ENCODE measurements at places on chromosomes 3 and 15.
A peak's percentile ranks its signal among the peaks of the same experiment; 100 is the strongest.

- no peak for DNase-seq
Measured at GRCh38 chr15:49190586-49190985, 20.5 kb downstream of the GALK2 start.

DNA sequence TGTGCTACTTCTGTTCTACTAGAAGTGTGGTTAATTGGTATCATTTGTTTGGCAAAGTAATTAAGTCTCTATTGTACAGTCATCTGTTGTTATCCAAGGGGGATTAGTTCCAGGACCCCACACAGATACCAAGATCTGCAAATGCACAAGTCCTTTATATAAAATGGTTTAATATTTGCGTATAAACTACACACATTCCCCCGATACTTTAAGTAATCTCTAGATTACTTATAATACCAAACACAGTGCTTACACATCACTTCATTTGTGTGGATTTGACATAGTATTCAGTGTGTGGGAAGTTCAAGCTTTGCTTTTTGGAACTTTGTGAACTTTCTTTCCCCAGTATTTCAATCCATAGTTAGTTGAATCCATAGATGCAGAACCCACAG, 50.5 kb upstream of the ABI3BP start:
- no peak for DNase-seq

GRCh38 chr15:95911570-95912279, 418.8 kb upstream of the NR2F2 start:
- DNase-seq = no peak

GRCh38 chr3:170511371-170511770, 74.5 kb downstream of the SLC7A14 start:
- no peak for DNase-seq

DNA sequence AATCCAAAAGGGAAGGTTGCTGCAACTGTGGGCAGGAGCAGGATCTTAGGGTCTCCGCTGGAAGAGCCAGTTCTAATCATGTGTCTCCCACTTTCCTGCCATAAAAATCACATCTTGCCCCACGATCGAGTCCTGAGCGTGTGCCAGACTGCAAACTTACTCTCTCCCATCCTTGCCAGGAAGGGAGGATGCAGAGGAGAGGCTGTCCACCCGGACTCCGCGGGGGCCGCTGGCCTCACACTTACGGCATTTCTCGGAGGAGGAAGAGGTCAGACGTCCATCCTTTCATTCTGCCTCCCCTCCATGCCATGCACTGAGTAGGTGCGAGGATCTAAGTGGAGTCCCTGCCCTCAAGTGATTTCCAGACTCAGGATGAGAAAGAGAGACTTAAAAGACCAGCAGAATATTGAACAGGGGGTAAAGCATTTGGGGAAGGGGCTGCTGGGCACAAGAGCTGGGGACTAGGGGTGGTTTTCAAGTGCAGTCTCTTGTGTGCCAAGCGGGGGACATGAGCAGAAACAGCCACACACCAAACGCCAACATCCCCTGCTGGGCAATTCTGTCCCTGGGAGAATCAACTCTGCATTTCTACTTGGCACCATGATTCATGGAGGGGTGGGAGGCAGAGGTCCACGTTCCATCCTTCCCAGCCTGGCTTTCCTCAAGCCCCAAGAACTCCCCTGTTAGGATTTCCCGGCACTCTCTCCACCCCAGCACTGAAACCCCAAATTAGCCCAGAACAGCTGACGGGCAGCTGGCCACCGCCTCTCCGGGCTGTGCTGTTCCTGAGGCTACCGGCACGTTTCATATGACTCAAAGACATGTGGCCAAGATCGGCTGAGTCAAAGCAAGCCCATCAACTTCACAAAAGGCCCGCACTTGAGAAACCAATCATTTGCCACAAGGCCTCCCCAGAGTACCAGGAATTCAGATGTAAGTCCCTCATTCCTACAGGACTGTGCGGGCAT, 11.6 kb downstream of the OXTR start:
- DNase-seq = no peak

- no peak for DNase-seq
Measured at GRCh38 chr3:155528579-155528978, 216.3 kb downstream of the PLCH1 start.

DNA sequence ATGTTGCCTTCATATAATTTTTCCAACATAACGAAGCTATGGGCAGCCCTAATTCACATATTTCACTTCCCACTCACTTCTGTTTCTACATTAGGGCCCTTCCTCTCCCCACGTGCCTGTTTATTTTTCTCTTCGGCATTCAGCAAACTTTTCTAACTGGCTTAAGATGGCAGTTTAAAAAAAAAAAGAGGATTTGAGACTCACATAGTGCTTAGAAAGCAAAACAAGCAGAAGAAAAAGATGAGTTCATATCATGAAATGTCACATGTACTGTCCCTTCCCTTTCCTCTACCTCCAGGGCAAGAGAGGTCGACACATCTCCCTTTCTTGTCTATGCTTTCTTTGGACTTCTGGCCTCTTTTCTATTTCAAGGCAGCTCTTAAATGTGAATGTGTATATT, 30.6 kb downstream of the SLC49A4 start:
- no peak for DNase-seq

- DNase-seq = no peak
Measured at GRCh38 chr3:8712045-8712907, 21.3 kb upstream of the CAV3 start.

DNA sequence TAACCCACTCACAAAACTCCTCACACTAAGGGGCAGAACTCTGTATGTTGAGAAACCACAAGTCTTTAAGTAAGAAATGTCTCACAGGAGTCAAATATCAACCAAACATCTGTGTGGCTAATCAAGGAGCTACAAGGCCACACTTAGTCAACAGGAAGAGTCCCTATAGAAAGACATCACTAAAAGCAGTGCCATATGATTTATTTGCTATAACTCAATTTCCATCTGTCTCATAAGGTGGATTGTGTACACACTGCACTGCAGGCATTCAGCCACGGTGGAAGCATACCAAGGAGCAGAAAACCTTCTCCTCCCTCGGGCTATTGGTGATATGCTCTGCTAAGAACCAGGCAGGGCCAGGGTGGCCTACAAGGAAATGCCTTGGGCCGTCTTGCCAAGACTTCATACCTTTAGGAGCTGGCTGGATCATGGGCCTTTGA, 197.6 kb upstream of the CFAP20DC start:
- no peak for DNase-seq

- DNase-seq = no peak
Measured at GRCh38 chr15:64635499-64636495, 139.6 kb downstream of the RBPMS2 start.

DNA sequence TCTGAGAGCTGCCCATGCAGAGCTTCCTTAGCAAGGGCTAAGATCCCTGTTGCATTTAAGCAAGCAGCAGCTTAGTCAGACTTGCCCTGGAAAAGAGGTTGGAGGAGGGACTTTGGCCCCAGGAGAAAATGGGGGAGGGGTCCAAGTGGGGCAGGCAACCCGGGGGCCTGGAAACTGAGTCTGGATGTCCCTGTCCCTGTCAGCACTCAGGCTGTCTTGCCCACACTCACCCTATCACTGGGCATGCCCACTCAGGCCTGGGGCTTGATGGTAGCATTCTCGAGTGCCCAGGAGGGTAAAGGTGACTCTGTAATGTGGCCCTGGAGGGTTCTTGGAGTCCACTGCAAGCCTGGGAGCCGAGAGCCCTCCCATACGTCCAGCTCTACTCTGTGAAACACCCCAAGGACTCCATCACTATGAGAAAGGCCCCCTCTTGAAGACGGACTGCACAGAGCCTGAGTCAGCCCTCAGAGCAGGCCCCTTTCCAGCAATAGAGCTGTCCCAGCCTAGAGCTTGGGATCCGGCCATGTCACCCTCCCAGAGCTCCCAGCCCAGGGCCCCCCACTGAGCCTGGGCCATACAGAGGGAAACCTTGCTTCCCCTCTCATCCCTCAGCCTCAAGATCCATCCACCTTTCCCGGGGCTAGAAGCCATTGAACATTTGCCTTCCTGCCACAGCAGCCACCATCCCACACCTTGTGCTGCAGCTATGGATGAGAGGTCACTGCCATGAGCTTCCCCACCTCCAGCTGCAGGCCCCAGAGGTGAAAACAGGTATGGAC, 13.4 kb downstream of the MYL3 start:
- peak; percentile 15 for DNase-seq

GRCh38 chr15:47551546-47551945, 165.8 kb upstream of the SEMA6D start:
- no peak for DNase-seq

DNA sequence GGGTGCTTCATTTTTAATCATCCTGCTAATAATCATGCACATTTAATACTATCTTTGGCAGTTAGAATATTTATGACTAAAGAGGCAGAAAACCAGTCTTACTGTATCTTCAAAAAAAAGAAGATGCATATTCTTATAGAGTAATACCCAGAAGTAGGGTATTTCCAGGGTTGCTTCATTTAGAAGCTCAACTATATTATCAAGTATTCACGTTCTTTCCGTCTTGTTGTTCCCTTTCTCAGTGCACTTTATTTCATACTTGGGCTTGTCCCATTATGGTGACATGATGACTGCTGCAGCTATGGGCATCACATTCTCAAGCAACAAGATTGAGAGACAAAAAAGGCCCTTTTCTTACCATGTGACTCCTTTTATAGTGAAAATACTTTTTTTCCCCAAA, 96.8 kb upstream of the ASB14 start:
- no peak for DNase-seq

GRCh38 chr15:48102167-48102566, 18.6 kb upstream of the SLC24A5 start:
- no peak for DNase-seq

DNA sequence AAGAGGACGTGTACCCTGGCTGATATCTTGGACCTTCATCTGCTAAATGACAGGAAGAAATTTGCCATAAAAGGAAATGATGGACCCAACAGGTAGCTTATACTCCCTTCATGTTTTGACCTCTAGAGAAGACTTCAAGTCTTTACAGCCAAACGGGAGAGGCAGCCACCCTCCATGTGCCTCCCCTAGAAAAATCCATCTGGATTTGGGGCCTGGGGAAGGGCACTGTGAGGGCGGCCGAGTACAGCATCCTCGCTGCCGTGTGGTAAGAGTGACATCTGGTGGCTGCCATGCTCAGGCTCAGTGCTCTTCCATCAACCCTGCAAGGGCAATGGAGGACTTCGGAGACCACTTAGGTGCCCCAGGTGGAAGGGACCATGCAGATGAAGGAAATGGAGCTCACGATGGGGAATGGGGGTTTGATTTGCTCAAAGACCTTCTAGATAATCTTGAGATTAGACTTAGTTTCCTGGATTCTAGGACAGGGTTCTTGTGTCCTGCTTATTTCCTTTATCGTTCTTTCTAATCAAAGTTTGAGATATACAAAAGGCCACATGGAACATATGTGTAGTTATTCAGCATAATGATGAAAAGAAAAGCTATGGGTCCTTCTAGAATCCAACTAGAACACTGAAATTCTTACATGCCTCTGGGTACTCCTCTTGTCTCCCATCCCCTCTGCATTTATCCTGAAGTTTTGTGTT, 44.4 kb downstream of the AQP9 start:
- peak; percentile 46 for DNase-seq

DNA sequence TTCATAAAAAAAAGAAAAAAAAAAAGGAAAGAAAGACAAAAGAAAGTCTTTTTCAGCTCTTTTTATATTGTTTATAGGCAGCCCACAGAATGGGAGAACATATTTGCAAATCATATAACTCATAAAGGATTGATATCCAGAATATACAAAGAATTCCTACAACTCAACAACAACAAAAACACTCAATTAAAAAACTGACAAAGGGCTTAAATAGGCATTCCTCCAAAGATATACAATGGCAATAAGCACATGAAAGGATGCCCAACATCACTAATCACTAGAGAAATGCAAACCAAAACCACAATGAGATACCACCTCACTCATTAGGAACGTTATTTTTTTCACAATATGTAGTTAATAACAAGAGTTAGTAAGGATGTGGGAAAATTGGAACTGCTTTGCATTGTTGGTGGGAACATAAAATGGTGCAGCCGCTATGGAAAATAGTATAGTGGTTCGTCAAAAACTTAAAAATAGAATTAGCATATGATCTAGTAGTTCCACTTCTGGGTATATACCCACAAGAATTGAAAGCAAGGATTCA, 54.2 kb upstream of the CMTM8 start:
- DNase-seq = no peak

GRCh38 chr15:63596676-63597037, 530 bp upstream of the FBXL22 start:
- no peak for DNase-seq

GRCh38 chr3:47464588-47464987, 11.2 kb downstream of the SCAP start:
- DNase-seq = no peak

DNA sequence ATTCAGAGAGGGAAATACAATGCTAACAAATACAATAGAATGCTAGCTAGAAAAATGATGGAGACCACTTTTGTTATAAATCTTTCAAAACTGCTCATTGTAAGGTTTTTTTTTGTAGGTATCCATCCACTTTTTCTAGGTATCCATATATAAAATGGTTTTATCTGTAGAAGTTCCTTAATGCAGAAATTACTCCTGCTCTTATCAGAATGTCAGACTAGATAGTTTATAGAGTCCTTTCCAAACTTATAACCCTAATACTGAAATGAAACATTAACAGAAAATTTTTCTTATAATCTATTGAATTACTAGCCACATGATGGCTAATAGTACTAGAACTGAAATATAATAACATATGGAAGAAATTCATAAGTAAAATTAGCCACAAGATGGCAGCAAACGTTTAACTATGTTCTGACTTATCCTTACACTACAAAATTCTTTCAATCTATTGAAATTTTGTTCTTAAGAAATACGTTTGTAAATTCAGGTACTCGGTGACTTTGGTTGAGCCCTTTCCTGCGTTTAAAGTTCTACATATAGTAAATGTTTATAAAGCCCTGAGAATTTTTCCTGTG, 58.5 kb downstream of the ECT2 start:
- no peak for DNase-seq

DNA sequence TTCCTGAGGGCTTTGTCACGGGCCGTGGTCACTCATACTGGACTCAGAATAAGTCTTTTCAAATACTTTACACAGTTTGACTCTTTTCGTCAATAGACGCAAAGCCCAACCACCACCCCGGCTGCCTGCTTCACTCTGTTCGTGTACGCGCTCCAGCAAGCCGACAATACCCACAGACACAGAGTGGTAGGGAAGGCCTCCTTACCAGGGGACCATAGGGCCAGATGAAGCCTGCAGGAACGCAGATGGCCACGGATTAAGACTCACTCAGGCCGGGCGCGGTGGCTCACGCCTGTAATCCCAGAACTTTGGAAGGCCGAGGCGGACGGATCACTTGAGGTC, 29.7 kb downstream of the EFCAB12 start:
- peak; percentile 40 for DNase-seq

DNA sequence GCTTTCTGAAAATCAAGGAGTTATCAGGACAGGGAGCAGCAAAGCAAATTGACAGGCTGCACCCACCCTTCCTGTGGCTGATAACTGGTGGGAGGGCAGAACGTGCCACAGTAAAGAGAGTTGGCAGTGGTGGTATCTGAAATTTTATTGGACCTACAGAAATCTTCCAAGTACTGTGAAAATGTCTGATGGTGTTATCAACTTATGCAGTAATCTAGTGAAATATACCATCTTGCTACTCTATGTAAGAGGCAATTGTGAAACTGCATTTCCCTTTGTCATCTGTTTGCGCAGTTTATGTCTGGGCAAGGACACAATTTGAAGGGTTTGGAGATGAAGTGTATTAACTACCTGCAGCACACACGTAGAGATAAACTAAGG, 1.5 kb downstream of the PLCL2 start:
- peak; percentile 56 for DNase-seq

- DNase-seq = no peak
Measured at GRCh38 chr3:153567011-153567410, 405.0 kb downstream of the RAP2B start.

- peak; percentile 66 for DNase-seq
Measured at GRCh38 chr3:71583566-71584393, at the start of gene FOXP1. TSS of gene FOXP1 (minus strand) at chr3:71583728. CDS start at chr3:71198381, 385,347 bp downstream.

All from activated naive CD4-positive, alpha-beta T cell treated with anti-CD3 and anti-CD28 coated beads, Interleukin-2, amount 10 ng/mL, durations not matched to agents 7 days and 5 days (primary cell).